Frontal cortex (tissue), 4 donors: ENCODE measurements at places on chromosomes 6 and 20. TPM values are rescaled to one million over a fixed set of nuclear protein-coding genes. Genes with fewer than 3 reads are reported as not detected.

- no peak for DNase-seq
Measured at GRCh38 chr20:24208652-24209051, 220.1 kb upstream of the GGTLC1 start.

The SRSF12 gene
- 36.7 TPM for total RNA-seq

GRCh38 chr6:42020967-42021366 is 29.4 kb upstream of the TAF8 start:
- no peak for DNase-seq

The ZDHHC14 gene
- total RNA-seq, result 9.0 TPM

DNA sequence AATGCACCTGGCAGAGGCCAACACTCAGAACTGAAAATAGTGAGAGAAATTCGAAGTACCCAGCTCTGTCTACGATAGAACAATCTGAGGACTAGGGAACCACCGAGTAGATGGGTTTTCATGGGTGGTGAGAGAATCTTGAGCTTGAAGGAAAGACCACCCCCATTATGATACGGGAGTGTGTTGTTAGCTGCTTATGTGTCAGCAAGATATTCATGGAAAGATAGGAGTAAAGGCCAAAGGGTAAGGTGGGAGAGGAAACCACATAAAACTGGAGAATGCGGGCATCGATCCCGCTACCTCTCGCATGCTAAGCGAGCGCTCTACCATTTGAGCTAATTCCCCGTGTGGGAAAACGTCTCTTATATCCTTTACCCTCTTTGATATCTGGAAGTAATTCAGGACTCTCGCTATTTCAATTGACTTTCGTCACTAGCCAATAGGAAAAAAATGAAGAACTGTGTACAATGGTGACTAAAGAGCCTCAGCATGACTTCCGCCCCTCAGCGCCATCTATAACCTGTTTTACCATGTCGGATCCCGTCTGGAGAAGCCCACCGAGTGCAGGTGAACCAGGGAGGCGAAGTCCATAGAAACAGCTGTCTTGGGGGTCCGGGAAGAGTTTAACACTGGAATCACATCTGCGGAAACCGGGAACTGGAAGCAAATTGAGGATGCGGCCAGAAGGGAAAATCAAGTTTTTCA is 25.0 kb upstream of the ABT1 start:
- no peak for DNase-seq

- DNase-seq, result no peak
Measured at GRCh38 chr20:22619272-22619671, 34.9 kb upstream of the FOXA2 start.

The PTGIS gene
- 7.7 TPM for total RNA-seq
